K562 (cell line): ENCODE measurements at places on chromosomes 12 and 14. TPM values are rescaled to one million over a fixed set of nuclear protein-coding genes. Genes with fewer than 3 reads are reported as not detected.

DNA sequence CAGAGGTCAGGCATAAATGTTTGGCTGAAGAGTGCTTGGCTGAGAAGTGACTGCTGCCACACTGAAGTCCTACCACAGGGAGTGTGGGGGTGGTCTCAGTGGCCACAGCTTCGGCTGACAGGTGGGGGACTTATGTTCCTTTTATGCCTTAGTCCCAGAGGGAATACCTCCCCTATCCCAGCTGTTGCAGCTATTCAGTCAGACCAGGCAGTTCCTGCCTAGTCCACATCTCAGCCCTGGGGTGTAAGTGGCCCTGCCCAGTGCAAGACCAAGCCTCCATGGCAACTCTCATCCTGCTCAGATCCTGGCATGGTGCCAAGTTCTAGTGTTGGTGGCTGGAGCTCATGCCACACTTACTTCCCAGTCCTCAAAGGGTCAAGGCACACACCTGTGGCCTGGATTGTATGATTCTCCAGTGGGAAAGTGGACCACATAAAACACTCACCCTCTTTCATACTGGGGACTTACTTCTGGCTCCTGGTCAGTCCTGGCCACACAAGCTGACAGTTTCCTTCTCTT lies 161.3 kb upstream of the CAND1 start:
- DNase-seq, result no peak

GRCh38 chr14:83355609-83356008 lies 1822.0 kb upstream of the SEL1L start:
- no peak for DNase-seq

- peak; percentile 64 for DNase-seq
These were observed 156.8 kb downstream of the KCNA5 start for GRCh38 chr12:5200278-5201087.

DNA sequence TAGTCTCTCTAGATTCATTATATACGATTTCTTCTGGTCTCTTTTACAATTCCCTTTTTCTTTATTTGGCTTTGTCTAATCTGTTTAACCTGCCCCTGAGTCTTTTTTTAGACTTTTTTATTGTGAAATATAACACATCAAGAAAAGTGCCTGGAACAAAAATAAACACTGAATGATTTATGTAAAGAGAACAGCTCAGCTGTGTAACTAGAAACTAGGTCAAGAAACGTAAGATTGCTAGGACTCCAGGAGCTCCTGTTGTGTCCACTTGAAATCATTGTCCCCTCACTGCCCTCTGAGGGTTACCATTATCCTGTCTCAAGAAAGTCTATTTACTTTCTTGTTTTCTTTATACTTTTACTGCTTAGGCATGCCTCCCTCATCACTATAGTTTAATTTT lies 23.1 kb downstream of the EXD2 start:
- no peak for DNase-seq

DNA sequence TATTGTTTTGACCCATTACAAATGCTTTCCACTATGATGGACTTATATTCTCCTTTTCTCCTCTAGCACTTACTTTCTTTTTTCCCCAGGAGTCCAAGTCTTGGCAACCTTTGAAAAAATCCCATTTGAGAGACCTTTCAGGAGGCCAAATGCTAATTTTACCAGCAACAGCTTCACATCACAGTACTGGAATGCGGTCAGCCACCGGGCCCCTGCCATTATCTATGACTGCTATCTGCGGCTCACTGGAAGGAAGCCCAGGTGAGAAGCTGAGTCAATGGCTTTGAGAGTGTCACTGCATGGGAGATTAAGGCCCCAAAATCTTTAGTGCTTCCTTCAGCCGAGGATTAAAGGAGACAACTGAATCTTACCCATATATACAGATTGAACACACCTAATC lies 64.2 kb downstream of the ERGIC2 start:
- DNase-seq, result no peak

The MARCHF9 gene
- polyA plus RNA-seq, result 9.7 and 12.4 TPM in 2 replicates

GRCh38 chr14:71212683-71213107 lies 305.4 kb downstream of the PCNX1 start:
- no peak for DNase-seq

GRCh38 chr12:123126294-123127181 lies 24.4 kb downstream of the PITPNM2 start:
- peak; percentile 92 for DNase-seq
